ENCODE measurements at places on chromosomes 2 and 18.

DNA sequence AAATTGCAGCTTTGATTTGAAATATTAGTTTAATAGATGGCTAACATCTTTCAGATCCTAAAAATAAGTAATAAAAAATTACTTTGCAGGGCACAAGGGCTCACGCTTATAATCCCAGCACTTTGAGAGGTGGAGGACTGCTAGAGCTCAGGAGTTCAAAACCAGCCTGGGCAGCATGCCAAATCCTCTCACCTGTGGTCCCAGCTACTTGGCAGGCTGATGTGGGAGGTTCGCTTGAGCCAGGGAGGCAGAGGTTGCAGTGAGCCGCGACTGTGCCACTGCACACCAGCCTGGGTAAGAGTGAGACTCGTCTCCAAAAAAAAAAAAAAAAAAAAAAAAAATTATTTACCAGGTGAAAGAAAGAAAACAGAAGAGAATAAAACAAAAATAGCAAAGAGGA lies 449.8 kb downstream of the NRXN1 start:
- no peak for DNase-seq

- no peak for DNase-seq
These were observed 114.5 kb downstream of the RGPD3 start for GRCh38 chr2:106353676-106354075.

DNA sequence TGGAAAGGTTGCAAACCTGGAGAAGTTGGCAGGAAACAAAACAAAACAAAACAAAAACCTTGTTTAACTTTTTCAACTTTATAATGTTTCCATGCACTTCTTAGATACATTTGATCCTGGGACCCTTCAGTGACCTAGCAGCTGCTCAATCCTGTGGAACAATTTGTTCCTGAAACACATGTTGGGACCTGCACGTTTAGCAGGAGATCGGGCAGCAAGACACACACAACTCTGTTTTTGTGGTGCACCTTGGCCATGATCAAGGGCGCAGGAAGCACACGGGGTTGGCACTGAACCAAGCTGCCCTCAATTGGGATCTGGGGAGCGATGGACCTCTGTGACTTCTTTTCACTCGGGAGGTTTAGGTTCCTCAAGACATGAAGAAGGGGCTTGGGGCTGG lies 268.7 kb downstream of the LOXHD1 start:
- DNase-seq, result no peak

DNA sequence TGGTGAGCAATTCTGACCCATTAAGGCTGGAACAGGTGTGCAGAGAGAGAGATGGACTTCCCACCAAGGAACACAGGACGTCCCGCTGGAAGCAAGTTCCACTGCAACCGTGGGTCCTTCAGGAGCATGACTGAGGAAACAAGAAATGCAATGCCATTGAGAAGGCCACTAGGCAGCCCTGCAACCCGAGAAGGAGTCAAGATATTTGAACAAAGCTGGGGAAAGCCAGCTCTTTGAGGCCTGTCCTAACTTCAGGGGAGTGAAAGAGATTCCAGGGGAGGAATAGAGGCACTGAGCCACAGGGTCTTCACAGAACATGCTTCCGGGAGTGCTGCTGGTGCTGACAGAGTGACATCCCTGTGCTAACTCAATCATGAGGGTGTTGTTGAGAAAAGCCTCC lies 153.8 kb upstream of the ZNF236 start:
- no peak for DNase-seq

GRCh38 chr2:191545361-191545760 lies 132.6 kb upstream of the NABP1 start:
- DNase-seq, result no peak
